ENCODE measurements at places on chromosomes 5 and 9.

DNA sequence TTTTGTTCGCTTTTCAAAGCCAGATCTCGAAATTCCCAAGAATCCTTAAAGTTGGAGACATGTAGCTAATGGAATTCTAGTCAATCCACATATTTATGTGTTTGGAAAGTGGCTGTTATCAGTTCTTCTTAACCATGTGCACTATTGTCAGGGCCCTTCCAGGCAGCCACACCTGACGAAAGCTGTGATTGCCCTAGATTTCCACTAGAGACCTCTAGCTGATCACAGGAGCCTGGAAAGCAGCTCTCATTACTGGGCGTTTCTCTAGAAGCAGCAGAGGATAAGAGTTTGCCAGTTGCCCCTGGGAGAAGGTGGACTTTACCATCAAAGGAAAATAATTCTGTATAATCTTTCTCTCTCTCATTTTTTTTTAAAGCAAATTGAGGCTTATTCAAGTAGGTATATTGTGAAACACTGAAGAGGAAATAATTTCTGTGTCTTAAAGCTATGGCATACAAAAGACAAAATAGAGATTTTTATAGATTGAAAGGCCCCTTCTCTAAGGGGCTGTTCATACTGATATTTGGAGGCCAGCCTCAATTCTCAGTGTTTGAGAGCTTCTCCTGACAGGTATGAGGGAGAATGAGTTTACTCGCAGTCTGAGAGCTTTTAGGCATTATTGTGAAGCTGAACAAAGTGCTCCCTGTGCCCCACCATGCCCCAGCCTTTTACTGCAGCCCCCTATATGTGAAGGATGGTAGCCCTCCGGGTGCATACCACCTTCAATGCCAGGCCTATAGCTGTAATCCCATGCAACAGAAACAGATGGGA is 405.4 kb upstream of the ACTBL2 start:
- DNase-seq, result no peak

DNA sequence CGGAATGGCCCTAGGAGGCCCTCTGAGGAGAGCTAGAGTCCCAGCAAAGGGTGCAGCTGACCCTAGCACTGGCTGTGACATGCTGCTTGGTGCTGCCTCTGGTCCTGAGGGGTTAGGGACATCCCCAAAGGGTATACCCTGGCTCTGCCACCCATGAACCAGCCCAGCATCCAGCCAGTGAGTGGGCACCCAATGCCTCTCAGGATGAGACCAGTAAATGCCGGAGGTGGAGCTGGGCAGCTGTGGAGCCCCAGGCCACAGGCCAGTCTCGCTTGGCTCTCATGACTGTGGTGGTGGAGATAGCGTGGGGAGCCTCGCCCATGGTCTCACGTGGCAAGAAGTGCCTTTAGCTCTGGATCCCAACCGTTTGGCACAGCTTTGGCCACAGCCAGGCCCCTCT is 3.7 kb upstream of the CEL start:
- no peak for DNase-seq

DNA sequence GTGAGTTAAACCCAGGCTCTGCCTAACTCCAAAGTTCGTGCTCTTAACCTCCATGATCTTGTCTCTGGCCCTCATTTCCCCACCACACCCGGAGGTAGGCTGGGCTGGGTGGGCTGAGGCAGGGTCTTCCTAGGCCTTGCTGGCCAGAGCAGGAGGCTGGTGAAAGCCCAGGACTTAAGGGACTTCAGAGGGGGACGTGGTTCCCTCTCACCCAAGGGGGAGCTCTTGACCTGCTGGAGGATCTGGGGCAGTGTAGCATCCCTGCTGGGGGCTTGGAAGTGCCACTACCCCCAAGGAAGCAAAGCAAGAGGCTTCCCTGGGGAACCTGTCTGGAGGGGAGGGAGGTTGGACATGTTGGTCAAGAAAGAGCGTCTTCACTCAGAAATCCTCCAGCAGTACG is 14.7 kb downstream of the PITX1 start:
- DNase-seq, result no peak

DNA sequence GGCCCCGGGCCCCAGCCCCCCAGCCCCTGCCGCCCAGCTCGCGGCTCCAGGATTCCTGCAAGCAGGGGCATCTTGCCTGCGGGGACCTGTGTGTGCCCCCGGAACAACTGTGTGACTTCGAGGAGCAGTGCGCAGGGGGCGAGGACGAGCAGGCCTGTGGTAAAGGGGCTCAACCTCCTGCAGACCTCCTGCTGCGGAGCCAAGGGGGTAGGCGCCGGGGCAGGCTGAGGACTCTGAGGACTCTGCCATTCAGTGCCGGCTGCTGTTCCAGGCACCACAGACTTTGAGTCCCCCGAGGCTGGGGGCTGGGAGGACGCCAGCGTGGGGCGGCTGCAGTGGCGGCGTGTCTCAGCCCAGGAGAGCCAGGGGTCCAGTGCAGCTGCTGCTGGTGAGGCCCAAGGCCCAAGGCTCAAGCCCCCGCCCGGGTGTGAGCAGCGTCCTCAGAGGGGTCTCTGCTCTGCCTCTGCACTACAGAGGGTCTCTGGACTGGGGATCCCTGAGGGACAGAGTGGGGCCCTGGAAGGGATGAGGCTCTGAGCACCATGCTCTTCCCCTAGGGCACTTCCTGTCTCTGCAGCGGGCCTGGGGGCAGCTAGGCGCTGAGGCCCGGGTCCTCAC is 3.4 kb downstream of the MAMDC4 start:
- no peak for DNase-seq

- DNase-seq, result no peak
These were observed 733.9 kb downstream of the PRELID2 start for GRCh38 chr5:145101246-145101645.

GRCh38 chr5:119079318-119079921 is 8.5 kb downstream of the DMXL1 start:
- DNase-seq, result no peak

- peak; percentile 3 for DNase-seq
These were observed 9.3 kb downstream of the JAK2 start for GRCh38 chr9:4994166-4994890.

GRCh38 chr5:56501781-56502557 is 268.8 kb upstream of the ANKRD55 start:
- no peak for DNase-seq

- no peak for DNase-seq
These were observed 300.4 kb downstream of the MAN2A1 start for GRCh38 chr5:109989994-109990722.

DNA sequence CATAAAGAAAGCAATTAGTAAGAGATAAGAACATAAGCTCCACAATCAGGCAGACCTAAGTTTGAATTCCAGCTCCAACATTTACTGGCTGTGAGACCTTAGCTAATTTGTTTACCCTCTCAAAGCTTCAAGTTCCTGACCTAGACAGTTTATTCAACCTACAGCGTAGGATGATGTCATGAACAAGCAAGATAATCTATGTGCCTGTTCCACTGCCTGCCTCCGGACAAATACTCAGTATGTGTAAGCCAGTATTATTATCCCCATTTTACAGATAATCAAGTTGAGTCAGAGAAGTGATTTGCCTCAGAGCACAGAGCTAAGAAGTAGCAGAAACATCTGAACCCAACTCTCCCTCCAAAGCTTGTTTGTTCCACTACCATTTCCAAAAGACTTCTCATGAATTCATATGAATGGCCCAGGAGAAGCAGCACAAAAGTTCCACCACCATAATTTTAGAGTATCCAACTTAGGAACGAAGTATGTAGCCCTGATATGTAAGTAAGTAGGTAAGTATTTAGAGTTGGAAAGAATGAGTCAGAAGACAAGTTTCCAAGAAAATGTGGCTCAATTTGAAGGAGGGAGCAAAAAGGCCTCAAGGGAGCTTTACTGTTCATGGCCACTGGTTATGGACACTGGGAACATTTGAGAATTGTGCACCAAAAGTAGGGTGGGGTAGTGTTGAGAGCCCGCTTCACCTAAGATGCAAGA is 398.2 kb downstream of the NFIB start:
- no peak for DNase-seq

- DNase-seq, result peak; percentile 63
These were observed 117.0 kb downstream of the TRPM6 start for GRCh38 chr9:74770508-74771261.

GRCh38 chr5:129460936-129461710 is 1.0 kb downstream of the ADAMTS19 start:
- DNase-seq, result no peak

DNA sequence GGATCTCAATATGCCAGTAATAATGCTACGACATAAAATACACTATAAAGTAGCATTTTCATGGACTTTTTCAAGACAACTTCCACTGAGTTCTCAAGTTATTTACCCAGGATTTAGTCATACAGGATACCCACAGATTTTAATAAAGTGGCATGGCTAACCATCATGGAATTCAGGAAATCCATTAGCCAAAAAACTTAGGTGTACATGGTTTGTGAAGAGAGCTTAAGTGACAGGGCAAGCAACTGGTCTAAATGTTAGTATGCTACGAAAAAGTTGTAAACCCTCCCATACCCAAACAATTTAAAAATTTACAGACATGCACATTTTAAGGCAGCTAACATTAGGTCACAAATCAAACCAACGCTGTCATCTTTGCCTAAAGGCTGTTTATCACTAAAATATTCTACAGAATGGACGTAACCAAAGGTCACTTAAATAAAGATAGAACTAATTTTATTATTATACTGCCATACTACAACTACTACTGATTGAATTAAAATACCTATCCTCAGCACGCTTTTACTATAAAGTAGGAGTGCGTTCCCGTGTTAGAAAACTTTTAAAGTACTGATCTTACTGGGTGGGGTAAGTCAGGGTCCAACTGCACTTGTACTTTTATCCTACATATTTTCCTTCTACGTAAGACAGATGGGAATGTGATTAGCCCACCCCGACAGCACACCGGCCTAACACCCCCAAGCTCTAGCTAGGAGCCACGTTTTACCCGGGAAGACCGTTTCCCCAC is 1.1 kb downstream of the UBTD2 start:
- DNase-seq, result no peak

DNA sequence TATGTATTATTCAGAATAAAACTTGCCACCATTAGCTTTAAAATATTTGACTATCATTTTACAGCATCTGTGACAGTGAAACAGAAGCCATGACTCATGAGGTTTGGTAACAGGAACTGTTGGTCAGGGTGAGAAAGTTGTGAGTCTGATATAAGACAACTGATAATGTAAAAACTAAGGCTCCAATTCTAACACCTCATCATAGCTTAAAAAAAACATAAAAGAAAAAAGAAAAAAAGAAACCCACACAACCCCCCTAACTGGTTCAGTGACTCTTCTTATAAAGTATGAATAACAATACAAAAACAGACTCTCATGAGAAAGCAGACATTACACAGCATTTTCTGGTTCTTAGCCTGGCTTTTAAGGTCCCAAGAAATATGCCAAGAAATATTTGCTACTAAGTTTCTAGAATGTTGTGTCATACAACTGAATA is 85.8 kb downstream of the MRPS27 start:
- no peak for DNase-seq

Data from NCI-H2029 treated with DMSO at 0.1 percent for 48 hours (cell line).